ENCODE measurements at places on chromosomes 6 and 20.

DNA sequence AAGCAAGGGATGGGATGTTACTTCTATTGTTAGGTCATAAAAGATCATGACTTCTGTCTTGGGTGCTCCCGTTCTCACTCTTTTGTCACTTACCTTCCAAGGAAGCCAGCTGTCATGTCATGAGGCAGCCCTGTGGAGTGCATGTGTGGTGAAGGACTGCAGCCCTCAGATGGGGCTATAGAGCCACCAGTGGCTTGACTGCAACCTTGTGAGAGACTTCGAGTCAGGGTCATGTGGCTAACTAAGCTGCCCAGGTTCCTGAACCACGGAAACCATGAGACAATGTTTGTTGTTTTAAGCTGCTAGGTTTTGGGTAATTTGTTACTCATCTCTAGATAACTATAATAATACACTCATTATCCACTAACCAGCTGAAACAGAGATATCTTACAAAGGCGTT, 477.1 kb downstream of the BTBD3 start:
- no peak for DNase-seq

DNA sequence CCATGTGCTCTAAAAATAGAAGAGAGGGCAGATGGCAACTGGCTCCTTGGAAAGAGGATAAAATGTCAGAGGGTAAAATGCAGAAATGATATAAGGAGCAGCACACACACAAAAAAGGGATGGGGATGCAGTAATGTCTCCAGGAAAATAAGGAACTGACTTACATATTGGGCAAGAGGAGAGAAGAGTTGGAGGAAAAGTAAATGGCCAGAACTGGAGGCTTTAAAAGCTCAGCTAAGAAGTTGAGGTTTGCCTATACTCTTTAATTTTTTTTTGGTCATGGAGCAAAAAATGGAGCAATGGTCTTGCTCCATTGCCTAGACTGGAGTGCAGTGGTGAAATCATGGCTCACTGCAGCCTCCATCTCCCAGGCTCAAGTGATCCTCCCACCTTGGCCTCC, 93.7 kb downstream of the SULF2 start:
- DNase-seq, result no peak

GRCh38 chr6:66558189-66558588, 851.2 kb upstream of the EYS start:
- no peak for DNase-seq

- no peak for DNase-seq
These were observed 18.2 kb upstream of the OCSTAMP start for GRCh38 chr20:46568570-46569129.

GRCh38 chr20:61950641-61951071, 115.0 kb downstream of the TAF4 start:
- no peak for DNase-seq

DNA sequence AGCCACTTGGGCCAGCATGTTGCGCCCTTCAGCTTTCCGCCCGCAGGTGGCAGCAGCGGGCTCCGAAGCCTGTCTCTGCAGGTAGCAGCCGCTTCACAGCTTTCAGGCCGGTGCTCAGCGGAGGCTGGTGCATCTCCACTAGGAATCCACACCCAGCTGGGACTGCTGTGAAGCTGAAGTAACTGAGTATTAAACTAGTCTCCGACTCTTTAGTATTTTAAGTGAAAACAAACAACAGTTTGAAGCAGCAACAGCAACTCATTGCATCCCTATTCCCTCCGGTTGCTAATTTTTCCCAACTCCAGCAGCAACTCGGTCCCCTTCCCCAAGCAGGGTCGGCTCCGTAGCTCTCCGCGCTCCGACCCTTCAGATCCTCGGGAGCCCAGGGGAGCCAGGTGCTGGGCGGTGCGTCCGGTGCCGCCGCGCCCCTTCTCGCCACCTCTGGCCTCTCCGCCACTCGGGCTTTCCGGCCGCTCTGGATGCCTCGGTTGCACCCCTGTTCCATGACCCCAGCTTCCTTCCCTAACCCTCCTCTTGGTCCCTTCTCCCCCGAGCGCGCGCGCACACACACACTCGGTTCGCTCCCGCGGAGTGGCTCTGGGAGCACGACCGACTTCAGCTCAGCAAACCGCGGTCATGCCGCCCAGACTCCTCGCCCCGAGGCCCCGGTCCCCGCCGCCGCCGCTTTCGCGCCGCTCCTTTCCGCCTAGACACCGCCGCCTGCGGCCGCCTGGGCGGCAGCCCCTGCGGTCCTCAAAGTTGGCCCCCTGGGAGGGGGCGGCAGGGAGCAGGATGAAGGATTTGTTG, 765 bp upstream of the NKAIN2 start:
- DNase-seq, result peak; percentile 43

GRCh38 chr6:163469459-163469985, 55.0 kb downstream of the QKI start:
- no peak for DNase-seq
